ENCODE measurements at places on chromosomes 13 and 19.

DNA sequence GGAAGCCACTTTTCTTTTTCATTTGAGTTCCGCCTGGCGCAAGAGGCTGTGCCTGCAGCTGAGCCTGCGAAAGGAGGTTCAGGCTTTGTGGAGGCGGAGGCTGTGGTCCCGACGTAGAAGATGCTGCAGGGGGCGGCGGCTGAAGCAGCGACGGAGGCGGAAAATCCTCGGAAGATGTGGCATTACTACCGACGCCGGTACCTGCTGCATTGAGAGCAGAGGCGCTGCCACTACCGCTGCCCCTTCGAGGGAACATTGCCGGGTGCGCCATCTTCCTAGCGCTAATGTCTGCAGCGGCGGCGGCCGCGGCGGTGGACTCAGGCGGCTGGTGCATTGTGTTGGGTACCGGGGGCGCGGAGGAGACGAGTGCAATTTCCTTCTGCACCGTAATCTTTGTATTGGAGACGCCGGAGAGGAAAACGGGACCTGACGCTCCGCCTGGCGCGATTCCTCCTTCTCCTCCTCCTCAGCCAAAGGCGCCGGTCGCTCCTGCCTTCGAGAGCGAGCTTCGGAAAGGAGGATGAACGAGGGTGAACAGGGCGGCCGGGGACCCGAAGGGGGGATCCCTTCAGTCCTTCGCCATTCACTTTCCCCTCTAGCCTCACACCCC, at the start of gene TSC22D1:
TSS of gene TSC22D1 (minus strand) at position 590 of the 610 bp plus-strand sequence. CDS start at position 334, 256 bp downstream.
- DNase-seq: peak; percentile 53

GRCh38 chr13:42276683-42277082, 4.7 kb downstream of the AKAP11 start:
- no peak for DNase-seq

DNA sequence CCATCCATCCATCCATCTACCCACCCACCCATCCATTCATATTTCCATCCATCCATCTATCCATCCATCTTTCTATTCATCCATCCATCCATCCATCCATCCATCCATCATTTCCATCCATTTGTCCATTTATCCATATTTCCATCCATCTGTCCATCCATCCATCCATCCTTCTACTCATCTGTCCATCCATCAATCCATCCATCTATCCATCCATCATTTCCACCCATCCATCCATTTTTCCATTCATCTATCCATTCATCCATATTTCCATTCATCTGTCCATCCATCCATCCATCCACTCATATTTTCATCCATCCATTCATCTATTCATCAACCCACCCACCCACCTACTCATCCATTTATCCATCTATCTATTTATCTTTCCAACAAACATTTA, 229.6 kb downstream of the TEX29 start:
- DNase-seq: no peak

GRCh38 chr13:23180711-23181110, at the start of gene SGCG:
Gene SGCG, plus strand, starts transcription at chr13:23180979. Its CDS starts 22,716 bp downstream, at chr13:23203695.
- no peak for DNase-seq

DNA sequence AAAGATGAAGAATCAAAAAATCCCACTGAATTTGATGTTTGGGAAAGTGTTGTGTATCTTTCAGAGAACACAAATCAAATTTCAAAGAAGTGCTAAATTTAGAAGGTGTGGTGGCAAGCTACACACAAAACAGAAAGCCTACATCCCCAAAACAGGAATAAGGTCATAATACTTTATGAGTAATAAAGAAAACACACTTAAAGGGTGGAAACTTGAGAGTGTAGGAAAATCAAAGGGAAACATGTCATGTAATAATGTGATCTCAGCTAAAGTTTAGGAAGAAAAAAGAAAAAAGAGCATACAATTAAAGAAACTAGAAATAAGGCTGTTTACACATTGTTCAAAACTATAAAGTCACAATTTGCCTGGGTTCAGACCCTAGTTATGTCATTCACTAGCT, 668.7 kb downstream of the PCDH17 start:
- DNase-seq: no peak

DNA sequence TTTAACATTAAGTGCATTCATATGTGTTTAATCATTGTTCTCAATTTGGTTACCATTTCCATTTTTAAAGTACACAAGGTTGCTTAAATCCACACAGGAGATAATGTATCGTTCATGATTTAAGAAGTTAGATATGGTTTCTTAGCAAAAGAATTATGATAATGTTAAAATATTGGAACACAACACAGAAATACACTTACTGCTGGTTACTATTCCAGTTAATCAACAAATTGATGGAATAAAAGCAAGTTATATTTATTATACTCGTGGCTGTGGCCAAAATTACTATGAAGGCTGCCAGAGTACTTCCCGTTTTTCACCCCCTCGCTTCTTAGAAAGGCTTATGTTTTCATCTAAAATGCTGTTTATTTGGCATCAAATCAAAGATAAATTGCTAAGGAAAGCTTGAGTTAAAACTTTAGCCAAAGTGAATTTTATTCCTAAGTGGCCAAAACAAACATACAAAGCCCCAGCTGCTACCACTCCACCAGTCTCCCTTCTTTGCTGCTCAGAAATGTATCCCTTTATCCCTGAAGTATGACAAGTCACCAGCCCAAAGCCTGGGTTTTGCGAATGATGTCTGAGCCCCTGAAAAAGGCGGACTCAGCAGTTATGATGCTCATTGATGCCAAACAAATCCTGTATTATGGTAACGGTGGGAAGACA, 27.7 kb downstream of the LCP1 start:
- DNase-seq: no peak
